HEK293T (cell line): ENCODE measurements at places on chromosomes 2 and 18.

DNA sequence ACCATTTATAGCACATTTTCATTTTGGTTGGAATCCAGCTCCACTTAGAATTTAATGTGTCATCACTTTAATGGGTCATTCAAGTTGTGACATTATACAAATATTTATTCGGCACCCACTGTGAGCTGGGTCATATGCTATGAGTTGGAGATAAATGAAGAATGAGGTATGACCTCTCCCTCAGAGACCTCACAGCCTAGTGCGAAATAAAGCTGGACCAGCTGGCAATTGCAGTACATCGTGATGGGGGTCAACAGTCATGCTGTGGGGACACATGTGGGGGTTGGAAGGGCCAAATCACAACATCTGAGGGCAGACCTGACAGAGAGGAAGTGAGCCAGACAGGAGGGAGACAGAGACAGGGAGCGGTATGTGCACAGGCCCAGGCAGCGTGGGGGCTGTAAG, 175.4 kb downstream of the MAIP1 start:
- no peak for DNase-seq

GRCh38 chr2:163617517-163617916, 118.3 kb downstream of the FIGN start:
- DNase-seq = no peak

DNA sequence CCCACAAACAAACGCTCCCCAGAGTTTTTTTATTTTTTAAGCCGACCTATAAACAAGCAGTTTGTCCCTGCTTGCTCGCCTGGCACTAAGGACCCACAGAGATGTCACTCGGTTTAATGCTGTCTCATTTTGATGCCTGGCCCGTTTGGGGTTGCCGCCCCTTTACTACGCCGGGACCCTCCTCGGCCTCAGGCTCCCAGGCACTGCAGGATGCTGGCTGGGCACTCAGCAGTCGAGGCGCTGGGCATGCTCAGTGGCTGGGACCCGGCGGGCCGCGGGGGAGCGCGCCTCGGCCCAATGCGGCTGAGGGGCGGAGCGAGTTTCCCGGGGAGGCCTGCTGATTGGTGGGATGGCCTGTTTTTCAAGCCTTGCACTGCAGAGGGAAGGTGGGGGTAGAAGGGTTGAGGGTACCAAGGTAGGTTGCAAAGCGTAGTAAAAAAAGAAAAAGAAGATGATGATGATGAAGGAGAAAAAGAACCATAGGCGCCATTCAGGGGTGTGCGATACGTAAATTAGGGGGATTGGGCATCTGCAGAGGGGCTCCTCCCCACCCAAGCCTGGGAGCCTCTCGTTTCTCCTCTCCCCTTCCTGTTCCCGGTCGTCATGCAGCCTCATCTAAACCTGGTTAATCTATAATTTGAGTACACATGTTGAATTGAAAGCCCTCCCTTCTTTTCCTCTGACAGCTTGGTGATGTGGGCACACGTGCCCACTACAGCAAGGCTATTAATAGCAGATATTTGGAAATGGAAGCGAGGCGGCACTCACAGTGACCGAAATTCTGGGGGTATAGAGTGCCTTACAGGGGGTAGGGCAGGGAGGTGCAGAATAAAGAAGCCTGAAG, 1.5 kb upstream of the IRS1 start:
- DNase-seq = no peak

DNA sequence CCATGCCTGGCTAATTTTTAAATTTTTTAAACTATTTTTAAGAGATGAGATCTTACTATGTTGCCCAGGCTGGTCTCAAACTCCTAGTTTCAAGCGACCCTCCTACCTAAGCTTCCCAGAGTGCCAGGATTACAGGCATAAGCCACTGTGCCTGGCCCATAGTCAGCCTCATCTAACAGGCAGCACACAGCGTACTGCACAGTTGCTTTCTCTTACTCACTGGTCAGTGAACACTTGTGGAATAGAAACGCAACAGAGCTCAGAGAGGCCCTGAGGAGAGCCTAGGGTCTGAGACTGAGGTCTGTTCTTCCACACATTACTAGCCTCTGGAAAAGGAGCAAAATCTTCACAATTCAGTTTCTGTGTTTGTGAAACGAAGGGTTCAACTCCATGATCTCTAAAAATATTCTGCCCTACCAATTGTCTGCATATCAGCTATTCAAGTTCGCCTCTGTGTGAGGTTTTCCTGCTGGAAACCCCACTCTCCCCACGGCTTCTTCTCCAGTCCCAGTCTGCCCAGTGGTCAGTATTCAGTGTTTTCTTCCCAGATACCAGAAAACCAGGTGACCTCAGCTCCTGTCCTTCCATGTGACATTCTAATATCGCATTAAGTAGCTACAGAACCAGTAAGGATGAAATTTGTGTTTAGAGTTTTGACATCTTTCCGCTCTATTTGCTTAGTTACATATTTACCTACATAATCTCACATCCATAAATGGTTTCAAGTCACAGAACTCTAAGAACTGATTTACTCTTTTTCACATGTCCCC, 26.6 kb upstream of the SNTG2 start:
- no peak for DNase-seq

GRCh38 chr2:47339745-47340541, 63.0 kb upstream of the MSH2 start:
- no peak for DNase-seq

DNA sequence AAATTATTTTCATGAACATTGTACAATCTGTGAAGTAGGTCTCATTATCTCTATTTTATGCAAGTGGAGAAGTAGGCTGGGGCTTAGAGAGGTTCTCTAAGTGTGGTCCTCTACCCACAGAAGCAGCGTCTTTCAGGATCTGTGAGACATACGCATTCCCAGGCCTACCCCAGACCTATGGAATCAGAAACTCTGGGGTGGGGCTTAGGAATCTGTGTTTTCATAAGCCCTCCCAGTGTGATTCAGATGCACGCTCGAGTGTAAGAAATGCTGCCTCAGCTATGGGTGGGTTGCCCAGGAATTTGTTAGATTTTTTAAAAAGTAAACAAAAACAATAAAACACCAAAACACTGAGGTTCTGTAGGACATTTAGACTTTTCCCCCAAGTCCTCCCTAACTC, 14.8 kb upstream of the ZAP70 start:
- no peak for DNase-seq

GRCh38 chr2:55163941-55164390, 68.1 kb downstream of the CLHC1 start:
- no peak for DNase-seq

- no peak for DNase-seq
These were observed 633 bp upstream of the ILKAP start for GRCh38 chr2:238203973-238204683.

DNA sequence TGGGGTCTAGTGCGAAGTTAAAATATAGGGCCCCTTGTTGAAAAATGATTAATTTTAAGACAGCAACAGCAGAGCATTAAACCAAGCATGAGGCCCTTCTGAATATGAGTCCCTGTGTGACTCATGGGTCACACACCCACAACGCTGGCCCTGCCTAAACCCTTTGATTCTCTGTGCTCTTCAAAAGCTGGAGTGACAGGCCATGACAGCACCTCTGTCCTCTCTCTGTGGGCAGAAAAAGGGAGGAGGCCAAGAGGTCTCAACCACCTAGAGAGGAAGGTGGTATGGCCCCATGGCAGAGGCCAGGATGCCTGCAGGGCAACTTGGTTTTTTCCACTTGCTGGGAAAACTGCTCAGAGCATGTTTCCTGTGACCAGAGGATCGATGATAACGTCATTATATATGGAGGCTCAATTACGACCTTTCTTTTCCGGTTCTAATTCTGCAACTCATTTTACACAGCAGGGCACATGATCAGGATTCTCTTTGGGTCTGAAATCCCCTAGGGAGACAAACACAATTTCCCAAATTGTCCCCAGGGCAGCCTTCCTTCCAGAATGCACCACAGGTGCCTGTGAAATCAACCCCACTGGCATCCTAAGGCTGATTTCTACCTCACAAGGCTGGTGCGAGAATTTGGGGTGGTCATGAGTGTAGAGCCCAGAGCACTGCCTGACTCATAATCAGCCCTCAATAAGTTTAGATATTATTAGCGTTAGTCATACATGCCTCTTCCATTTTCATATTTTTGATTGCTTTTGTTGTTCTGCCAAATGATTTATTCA, 102.0 kb upstream of the PPP1CB start:
- no peak for DNase-seq

DNA sequence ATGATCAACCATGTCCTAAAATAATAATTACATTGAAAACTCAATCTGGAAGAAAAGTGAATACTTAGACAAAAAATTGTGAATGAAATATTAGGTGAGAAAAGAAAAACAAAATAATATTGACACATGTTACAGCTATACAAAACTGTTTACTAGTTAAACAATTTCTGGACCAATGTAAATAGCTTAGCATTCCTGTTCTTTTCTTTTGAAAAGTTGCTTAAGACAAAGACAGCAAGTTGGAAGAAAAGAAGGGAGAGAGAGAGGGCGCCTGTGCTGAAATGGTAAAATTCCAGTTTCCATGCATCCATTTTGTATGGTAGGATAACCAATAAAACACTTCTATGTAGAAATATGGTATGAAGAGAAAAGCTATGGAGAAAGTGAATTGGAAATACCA, 94.1 kb upstream of the RFX8 start:
- DNase-seq = no peak

DNA sequence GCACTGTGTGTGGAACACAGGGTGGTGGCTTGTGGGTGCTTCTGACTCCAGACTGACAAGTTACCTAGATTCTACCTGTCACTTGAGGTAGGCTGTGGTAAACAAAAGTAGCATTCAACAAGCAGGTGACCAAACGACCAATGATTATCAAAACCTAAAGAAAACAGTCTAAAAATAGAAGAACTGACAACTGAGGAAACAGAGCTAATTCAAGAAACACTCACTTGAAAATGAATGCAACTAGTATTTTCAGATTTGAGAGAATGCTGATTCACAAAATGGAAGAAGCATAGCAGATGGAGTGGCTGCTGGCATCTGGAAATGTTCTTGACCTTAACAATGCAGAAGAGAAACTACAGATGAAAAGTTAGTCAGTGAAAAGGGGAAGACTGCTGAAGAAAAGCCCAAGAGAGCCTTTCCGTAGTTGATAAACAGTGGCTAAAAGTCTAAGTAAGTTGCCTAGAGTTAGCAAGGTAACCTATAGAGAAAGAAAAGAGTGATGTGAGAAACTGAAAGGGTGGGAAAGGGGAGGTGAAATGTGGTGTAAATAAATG, 170.4 kb downstream of the NCK2 start:
- no peak for DNase-seq

GRCh38 chr18:38923126-38923525, 1357.5 kb upstream of the CELF4 start:
- DNase-seq = no peak

GRCh38 chr2:215436705-215437565, 1.1 kb upstream of the FN1 start:
- DNase-seq = no peak

- DNase-seq = no peak
These were observed 7.8 kb downstream of the MERTK start for GRCh38 chr2:111905990-111906735.

GRCh38 chr18:65906621-65907034, 155.8 kb downstream of the CDH7 start:
- no peak for DNase-seq

GRCh38 chr2:106338043-106338442, 130.2 kb downstream of the RGPD3 start:
- no peak for DNase-seq

DNA sequence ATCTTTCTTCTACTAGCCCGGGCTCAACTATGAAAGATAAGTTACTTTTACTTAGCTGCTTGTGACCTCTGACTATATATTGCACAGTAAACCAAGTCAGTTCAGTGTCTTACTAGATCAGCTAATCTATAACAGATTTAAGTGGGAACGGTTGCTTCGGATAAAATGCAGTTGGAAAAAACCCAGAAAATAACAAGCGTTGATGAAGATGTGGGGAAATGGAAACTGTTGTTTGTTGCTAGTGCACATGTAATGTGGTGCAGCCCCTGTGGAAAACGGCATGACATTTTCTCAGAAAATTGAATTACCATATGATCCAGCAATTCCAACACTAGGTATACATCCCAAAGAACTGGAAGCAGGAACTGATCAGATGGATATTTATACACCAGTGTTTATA, 248.5 kb downstream of the PRKCE start:
- DNase-seq = no peak

GRCh38 chr2:43642363-43642762, 5.3 kb downstream of the PLEKHH2 start:
- no peak for DNase-seq
